ENCODE measurements at places on chromosomes 4 and X.

DNA sequence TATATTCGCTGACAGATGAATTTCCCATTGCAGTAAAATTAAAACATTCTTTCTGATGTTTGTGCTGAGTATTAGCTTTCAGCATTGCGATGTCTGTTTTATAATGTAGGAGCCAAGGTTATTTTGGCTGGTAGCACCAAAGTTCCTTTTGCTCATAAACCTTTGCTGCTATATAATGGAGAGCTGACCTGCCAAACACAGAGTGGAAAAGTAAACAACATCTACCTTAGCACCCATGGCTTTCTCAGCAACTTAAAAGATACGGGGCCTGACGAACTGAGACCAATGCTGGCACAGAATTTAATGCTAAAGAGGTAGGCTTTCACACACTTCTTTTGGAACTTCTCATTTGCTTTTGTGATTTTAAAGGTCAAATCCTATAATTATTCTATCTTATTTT lies 46.0 kb downstream of the WDR19 start:
- DNase-seq: no peak

GRCh38 chrX:319579-320125 lies 1.1 kb upstream of the GTPBP6 start:
- DNase-seq: peak; percentile 11

DNA sequence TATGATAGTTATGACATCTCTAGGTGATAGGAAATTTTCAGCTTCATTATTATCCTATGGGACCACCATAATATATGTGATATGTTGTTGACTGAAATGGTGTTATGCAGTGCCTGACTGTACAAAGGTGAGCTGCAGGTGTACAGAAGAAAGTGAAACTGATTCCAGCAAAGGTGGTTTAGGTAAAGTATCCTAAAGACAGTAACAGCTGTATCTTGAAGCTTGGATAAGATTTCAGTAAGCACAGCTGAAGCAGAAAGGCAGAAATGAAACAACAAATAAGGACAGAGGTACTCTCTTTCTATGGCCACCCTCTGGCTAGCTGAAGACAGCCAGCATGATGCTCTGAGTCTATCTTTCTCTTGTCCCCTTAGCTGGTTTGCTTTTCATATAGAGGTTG lies 30.0 kb upstream of the PGK1 start:
- no peak for DNase-seq

- no peak for DNase-seq
Observed at GRCh38 chr4:102586002-102586643, 85.0 kb downstream of the NFKB1 start.

DNA sequence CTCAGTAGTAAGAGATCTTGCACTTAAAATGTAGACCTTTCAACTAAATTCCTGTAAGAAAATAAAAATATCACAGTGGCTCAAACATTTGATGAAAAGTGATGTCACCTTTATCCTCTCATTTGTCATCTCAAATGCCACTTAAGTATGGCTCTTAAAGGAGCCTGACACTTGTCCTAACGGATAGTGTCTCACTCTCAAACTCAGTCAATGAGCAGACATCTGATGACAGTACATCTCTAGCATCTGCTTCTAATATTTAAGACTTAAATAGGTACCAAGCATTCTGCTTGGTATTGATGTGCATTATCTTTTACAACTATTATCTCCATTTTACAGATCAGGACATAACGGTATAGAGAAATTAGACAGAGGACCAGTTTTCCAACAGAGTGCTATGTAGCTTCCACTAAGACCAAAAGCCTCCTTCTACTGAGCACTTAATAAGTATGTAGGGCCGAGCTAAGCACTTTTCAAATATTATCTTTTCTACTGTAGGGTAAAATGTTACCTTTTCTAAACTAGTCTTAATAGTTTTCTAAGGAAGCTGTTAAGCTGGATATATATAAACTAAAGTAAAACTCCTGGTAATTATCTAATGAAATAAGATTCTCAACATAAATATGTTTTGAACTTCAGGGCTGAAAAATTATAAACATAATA lies 110.2 kb downstream of the PDE5A start:
- DNase-seq: no peak

Data from T-helper 1 cell (primary cell).